Transverse colon (tissue), 4 donors: ENCODE measurements at places on chromosomes 2 and 18.

DNA sequence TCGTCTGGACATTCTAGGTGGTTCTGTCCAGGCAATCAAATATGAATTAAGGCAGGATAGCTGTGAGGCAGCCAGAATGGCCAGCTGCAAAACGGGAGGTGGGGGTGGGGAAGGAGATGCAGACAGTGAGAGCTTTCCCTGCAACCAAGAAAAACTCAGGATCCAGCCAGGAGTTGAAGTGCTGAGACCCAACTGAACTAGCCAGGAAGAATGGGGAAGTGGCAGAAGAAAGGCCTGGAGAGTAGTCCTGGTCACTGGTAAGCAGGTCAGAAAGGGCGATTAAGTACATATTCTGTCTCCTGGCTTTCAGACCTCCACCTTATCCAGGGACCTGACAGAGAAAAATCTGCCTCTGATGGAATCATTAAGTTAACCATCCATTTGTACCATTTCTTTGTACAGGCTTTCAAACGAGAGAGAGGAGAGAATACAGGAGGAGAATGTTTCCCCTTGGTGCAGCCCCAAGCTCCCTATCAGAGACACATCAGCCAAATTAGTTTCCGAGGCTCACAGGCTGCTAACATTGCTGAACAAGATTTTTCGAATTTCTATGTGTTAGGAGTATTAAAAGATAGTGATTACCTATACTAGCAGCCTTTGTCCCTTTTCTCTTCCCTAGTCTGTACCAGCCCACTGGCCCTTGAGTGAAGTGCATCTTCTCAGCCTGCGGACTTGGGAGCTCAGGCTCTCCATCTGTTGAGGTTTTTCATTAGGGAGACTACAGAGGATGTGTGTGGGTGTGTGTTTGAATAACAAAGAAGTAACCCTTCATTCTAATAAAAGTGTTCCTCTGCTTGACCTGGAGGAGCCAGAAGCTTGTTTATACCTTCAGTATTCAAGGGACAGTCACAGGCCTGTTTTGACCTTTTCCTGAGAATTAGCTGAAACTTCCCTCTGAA lies 12.5 kb upstream of the HOXD1 start:
- no peak for DNase-seq

GRCh38 chr2:74653589-74653984 lies 460 bp upstream of the SEMA4F start:
- no peak for DNase-seq

DNA sequence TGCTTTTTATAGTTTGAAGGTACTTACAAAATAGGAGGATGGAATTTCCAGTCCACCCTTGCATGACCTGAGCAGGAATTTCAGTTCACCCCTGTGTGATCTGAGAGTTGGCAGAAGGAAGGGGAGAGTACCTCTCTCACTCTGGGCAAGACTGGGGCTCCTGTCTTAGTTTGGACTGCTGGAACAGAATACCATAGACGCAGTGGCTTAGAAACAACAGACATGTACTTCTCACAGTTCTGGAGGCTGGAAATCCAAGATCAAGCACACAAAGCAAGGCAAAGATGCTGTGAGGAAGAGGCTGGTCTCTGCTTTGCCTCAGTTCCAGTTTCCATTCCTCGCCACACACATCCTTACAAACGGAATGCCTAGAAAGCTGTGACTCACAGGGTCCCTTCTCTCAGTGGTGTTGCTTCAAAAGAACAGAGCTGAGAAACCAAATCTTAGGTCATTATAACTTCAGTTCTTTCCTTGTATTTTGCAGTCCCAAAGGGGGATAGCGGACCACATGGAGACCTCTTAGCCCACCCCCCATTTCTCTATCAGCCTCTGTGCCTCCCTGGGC lies 108.8 kb upstream of the HAAO start:
- no peak for DNase-seq

DNA sequence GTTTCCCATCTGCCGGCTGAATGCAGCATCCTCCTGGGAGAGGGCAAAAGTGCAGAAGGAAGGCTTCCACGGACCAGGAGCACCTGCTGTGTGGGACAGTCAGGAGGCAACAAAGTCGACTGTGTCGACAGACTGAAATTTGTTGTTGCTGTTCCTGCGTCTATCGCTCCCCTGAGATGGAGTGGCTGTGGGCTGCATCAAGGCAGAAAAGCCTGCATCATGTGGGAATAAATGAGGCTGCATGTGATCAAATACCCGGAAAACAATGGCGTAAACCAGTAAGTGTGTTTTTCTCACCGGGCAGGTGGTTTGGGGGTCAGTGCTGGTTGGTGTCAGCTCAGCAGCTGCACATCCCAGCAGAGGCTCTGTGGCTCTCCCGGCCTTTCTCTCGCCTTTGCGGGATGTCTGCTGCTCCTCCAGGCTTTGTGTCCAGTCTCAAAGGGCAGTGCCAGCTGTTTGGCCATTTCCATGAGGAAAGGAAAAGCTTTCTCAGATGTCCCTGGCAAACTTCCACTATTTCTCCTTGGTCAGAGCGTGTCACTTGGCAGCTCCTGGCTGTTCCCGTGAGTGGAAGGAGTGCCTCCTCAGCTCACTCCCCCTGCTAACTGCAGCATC lies 262.4 kb downstream of the NDUFA10 start:
- DNase-seq = no peak

GRCh38 chr2:128841803-128842202 lies 523.1 kb upstream of the HS6ST1 start:
- no peak for DNase-seq

DNA sequence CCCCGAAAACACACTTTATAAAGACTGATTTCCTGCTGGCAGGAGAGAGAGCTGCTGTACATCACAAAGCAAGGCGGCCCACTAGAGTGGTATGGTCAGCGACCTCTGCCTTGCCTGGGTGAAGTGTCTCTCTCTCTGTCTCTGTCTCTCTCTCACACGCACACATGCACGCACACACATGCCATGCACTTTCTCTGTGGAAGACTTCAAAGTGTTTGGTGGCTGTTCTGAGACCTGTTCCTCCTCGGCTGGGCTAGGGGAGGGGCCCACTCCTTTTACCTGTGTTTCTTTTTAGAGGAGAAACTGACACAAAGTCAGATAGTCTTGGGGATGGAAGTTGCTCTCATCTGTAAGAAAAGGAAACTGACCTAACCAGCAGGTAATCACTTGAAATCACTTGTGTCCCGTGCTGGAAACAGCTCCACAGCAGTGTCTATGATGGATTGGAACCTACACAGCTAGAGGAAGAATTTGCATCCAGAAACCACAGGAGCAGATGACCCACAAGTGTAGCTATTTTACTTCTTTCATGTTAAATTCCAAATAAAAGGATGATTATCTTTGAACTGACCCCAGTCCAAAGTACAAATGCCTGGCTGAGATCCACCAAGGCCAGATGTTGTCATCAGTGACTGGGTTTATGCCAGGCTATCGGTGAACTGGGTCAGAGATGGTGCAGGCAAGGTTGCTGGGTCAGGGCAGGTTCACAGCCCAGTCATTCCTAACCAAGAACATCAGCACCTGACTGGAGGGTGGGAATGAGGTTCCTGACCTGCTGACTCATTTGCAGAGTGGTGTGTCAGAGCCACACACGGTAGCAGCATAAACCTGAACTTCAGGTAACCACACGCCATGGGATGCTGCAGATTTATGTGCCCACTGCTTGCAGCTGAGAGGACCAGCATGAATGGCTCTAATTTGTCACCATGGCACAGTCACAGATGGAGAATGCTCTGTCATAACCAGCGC lies 63.0 kb downstream of the NPAS2 start:
- DNase-seq = peak; percentile 46

DNA sequence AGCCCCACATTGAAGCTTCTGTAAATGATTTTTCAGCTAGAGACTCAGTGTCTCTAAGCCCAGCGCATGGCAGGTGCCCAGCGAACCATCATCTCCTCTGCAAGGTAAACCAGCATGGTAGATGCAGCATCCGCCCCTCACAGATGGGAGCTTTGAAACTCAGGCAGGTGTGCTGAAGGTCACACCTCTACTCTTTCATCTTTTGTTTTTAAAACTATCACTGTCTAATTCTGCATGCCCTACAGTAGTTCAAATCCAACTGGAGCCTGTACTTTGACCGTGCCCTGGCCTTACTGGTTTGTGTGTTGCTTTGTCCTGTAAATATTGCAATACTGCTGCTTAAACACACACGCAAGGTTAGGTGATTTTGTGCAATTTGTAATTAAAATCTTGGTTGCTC lies 831.1 kb downstream of the GALR1 start:
- DNase-seq = no peak

DNA sequence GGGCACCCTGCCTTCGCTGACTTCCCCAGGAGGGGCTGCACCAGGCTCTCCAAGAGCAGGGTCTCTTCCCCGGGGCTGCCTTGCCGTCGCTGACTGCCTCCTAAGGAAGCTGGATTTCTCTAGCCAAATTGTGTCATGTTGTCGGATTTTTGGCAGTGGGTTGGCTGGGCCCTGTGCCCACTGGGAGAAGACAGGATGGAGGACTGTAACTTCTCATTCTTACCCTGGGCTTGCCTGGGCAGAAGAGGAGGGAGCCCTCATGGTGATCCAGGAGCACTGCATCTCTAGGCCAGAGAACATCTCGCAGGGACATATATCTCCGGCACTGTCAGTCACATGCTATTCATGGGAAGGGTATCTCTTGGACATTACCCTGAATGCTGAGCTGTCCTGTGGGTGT lies 6.3 kb downstream of the MYO7B start:
- DNase-seq = no peak

GRCh38 chr2:172919732-172920131 lies 155.9 kb upstream of the MAP3K20 start:
- DNase-seq = no peak

DNA sequence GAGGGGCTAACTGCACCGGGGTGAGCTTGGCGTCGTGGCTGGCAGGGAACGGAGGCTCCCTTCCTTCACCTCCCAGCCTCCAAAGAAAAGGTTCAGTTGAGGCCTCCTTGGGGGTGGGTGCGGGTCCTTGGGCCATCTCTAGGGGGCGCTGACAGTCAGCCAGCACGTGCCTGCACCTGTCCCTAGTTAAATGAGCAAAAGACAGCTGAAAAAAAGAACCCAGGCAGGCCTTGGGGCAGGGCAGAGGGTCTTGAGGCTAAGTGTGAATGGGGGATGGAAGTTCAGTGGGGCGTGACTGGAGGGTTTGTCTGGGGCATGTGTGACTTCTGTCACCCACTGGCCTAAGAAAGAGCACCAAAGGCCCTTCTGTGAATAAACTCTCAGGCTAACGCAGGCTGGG lies 56.4 kb downstream of the ZFP36L2 start:
- DNase-seq = peak; percentile 85

- no peak for DNase-seq
Measured at GRCh38 chr2:195202163-195202845, 454.7 kb upstream of the SLC39A10 start.
